Stimulated activated CD8-positive, alpha-beta memory T cell treated with anti-CD3 and anti-CD28 coated beads, Interleukin-12 subunit alpha, Interleukin-12 subunit beta, amount 100 ng/mL, for 1 hour (primary cell): ENCODE measurements at places on chromosomes 5 and 9.

GRCh38 chr5:151772846-151773561, 1.2 kb downstream of the G3BP1 start:
- no peak for DNase-seq

- DNase-seq: no peak
Observed at GRCh38 chr5:76269932-76270610, 133.0 kb upstream of the IQGAP2 start.

GRCh38 chr5:170644501-170644900, 139.0 kb upstream of the GABRP start:
- DNase-seq: no peak

DNA sequence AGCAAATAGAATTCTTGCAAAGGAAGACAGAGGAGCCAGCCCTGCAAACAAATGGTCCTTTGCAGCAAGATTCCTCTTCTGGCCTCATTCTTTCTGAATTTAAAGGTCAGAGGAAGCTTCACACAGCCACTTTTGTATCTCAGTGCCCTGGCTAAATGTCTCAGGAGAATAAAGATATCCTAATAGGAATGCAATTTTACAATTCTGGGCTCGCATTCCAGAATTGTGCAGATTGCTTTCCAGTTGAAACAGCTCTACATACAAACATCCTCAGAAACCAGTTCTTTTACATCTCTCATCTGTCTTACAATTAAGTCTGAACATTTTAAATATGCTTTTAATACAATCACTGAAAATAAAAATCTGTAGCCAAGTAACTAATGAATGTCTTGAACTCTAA, 14.6 kb upstream of the ACOT12 start:
- no peak for DNase-seq

- DNase-seq: no peak
Observed at GRCh38 chr9:90088856-90089255, 484.0 kb downstream of the GADD45G start.

- no peak for DNase-seq
Observed at GRCh38 chr9:94921092-94921471, 194.6 kb downstream of the AOPEP start.

DNA sequence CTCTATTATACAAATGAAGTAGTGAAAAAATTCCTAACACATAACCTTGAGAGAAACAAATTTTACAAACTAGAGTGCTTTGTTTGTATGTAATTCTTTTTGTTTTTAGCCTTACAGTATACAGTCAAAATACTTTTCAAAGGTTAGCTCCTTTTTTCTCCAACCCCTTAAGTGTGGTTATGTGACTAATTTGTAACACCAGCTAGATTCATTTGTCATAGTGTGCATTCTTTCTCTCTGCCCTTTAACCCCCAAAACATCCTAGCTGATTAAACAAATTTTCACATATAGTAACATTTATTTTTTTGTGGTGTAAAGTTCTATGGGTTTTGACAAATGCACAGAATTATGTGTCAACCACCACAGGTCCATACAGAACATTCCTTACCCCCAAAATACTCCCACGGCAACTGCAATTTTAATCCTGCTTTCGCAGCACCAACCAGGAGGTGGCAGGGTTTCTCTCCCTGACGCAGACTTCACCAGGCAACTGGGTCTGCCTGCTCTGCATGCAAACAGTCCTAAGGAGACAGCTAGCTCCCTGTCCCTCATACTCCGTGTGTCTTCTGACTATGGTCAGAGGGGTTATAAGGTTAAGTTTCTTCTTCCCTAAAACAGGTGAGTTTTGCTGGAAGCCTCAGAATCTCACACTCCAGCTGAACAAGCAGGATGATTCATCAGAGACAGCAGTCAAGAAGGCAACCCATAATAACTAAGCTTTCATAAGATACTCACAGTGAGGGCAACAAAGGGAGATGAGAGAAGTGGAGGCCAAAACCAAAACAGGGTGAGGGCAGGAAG, 44.5 kb upstream of the NR5A1 start:
- peak; percentile 1 for DNase-seq

DNA sequence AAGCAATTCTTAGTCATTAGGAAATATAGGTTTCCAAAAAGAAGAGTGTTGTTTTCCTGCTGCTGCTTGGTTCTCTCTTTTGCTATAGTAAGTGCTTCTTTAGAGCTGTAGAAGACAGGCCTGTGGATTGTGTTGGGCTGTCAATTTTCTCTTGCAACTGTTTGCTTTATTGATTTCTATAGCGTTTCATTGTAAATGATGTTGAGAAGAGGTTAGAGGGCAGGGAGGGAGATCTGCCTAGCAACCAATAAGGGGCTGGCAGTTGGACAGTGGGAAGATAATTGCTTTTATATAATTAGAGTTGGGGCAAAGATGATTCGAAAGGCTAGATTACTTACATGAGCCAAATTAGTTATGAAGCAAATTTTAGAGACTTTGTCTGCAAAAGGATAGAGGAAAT, 11.1 kb downstream of the UNC13B start:
- DNase-seq: no peak

DNA sequence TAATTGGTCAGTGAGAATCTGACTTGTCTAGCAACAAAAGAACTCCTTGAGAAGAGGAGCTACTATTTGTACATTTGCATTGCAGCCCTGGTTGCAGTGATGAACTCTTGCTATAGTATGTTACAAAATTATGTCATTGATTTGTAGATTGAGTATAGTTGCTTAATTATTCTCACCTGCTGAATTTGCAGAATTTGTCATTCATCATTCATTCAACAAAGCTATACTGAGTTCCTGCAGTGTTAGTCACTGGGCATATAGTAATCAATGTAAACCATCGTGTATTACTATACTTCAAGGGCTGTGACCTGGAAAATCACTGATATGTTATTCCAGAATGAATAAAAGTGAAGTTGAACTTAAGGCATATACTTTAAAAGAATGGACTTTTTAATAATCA, 50.1 kb downstream of the SLC1A3 start:
- DNase-seq: no peak

DNA sequence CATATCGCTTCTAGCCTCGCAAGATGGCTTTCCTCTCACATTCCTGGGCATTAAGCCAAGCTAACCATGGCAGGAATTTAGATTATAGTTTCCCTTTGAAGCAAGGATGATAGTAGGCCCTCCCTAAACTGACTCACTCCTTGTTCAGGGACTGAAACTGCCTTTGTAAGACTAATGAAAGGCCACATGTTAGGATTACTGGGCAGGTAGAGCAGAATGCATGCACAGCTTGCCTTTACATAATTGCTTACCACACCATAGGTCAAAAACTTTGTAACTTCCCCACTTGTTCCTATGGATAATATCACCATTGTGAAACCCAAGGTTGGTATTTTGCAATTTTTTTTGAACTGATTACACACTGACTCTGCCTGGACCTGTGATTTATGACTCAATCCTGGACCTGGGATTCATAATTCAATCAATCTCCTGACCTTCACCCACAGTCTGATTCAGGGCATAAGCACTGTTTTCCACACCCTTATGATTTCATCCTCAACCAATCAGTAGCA, 41.0 kb upstream of the PRDM9 start:
- DNase-seq: no peak

- DNase-seq: no peak
Observed at GRCh38 chr9:114417511-114417910, 29.7 kb upstream of the AKNA start.

DNA sequence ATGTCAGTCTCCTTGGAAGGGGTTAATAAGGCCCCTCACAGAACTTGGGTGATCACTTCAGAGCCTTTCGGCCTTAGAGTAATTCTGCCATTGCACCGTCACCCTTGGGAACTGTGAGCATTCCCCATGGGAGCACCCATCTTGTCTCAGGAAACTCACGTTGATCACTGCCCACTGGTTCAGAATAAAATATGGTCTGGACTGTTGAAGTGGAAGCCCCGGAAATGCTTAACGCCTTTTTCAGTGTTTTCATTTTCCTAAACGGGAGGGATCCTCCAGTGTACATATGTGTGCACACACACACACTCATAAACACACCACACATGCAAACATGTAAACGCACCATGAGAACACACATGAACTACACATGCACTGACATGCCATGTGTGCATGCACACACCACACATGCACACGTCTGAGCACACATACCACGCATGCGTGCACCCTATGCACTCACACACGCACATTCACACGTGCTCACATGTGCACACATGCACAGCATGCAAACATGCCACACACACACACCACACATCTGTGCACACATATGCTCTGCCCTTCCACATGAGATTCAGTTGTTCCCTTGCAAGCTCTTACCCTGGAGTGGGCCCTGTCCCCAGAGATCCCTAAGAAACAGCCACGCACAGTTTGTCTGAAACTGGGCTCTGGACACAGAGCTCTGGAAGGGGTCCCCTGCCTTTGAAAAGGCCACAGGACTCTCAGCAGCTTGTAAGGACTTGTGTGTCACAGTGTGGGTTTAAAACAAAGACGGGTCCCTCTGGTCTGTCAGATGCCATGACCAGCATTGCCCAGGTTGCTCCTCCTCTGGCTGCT, 17.0 kb downstream of the MRPL36 start:
- no peak for DNase-seq

- no peak for DNase-seq
Observed at GRCh38 chr5:130795037-130795436, 370.0 kb downstream of the HINT1 start.

- no peak for DNase-seq
Observed at GRCh38 chr9:117744369-117744768, 40.2 kb downstream of the TLR4 start.

- DNase-seq: no peak
Observed at GRCh38 chr5:150541397-150541675, 33.4 kb downstream of the NDST1 start.

- DNase-seq: peak; percentile 18
Observed at GRCh38 chr9:128098297-128099230, 29.0 kb downstream of the PTGES2 start.

GRCh38 chr5:51345106-51345505, 38.1 kb upstream of the ISL1 start:
- no peak for DNase-seq

DNA sequence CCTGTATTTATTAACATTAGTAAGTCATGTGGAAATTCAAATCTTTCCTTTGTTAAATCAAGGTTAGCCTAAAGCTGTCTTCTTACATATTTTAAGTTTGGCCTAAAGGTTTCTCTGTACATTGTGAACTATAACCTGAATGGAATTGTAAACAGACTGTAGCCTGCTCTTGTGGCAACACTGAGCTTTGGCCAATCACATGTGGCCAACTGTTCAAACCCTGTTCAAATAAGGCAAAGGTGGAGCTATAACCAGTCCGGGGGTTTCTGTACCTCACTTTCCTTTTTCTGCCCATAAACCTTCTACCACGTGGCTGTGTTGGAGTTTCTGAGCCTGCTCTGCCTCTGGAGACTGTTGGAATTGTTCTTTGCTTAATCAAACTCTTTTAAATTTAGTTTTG, 3.3 kb upstream of the HAPLN1 start:
- DNase-seq: no peak

DNA sequence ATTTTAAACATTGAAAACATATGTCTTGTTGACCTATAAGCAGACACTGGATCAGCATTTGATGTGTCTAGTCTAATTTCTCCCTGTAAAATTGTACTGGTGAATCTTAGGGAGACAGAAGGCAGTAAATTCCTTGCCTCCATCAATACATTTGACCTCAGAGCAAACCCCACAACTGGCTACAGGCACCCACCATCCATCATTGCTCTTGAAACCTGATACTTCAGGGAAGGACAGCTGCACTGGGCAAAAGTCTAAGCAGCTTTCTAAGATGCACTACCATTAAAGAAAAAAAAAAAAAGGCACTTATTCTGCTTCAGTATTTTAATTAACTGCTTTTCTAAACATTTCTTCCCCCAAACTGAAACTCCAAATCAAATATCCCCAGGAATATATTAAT, 1051.3 kb upstream of the DMAC1 start:
- no peak for DNase-seq

DNA sequence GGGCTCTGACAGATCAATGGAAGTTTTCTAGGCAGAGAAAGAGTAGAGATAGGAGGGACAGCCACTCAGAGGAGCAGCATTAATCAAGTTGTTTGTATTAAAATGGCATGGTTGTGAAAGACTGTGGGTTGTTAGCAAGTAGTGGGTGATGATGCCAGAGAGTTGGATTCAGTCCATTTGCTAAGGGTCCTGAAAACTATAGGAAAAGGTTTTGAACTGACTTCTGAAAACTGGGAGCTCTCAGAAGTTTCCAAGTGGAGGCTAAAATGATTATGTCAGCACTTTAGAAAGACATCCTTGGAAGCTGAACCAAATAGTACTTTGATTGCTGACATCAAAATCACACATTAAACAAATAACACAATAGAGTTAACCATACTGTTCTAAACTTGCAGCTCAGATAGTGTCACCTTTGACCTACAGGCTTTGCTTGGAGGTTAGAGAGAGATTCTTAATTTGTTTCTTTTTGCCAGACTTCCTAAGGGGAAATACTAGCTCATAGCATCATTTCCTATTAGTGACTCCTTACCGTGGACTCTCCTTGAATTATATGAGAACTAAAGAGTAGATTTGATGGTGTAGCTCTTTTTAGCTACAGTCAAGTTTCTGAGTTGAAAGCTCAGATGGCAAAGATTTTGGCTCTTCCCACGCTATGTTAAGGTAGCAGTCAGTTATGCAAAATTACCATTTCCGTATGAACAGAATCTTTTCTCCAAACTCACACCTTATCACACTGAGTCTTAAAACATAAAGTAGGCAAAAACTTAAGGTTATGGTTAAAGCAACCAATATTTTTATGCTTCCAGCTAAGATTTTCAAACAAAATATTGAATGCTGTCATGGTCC, 277.1 kb downstream of the NR3C1 start:
- DNase-seq: no peak

DNA sequence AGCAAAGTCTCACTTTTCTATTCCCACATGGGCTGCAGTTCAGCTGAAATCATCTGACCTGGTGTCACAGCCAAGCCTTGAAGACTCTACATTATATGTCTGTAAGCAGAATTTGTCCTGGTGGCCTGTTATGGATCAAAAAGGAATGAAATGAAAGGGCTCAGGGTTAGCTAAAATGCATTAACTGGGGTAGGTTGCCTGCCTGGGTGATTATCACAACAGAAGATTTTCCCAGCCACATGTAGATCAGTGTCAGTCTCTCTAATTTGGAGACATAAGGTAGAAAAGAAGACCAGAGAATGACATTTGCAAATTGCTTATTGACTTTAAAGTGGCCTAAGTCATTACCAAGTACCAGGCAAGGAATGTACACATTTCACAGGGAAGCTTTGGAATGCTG, 289.0 kb downstream of the CAAP1 start:
- DNase-seq: no peak

GRCh38 chr5:1781726-1782384, 17.8 kb downstream of the MRPL36 start:
- no peak for DNase-seq

GRCh38 chr5:140855772-140856674, at the start of gene PCDHA10:
Gene PCDHA10 (plus strand): TSS chr5:140855897. CDS start chr5:140856049, 152 bp downstream.
- DNase-seq: no peak

DNA sequence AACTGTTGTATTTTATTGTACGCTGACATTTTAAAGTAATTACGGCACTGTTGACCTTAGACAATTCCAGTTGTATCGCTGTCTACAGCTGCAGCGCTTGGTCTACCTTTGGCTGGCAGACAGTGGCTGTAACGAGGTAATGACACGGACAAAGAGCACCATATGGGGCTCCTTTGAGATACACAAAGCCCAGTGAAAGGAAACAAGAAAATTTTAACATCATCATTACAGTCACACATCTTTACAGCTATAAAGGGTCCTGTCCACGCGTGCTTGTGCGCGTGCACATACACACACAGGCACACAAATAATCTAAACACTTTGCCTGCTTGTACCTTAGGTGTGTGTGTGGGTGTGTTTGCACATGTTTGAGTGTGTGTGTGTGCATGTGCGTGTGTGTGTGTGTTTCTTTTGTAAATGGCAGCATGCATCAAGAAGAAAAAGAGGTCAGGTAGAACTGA, 946.0 kb downstream of the NR2F1-AS1 start:
- DNase-seq: no peak

- no peak for DNase-seq
Observed at GRCh38 chr5:99948850-99949249, 586.3 kb upstream of the FAM174A start.
